ENCODE measurements at places on chromosomes 3 and 15. TPM values are rescaled to one million over a fixed set of nuclear protein-coding genes. Genes with fewer than 3 reads are reported as not detected.

DNA sequence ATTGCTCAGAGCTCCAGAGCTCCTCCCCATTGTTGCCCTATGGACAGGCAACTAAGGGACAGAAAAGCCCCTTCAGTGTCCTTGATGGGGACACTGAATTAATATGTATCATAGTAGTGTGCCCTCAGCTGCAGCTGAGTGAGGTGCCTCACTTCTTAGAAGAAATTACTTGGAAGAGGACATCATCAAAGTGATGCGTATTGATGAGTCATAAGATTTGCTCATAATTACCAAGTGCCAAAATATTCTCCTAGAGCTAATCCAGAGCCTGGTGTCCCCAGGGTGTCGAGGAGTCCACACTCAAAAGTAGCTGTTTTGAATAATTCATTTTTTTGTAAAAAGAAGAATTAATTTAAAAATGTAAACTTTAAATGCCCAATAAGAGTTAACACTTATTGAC, 200.7 kb upstream of the SEMA6D start:
- no peak for DNase-seq

The FSIP1 gene
- total RNA-seq, result 2.4 TPM

The SLC51B gene
- 2.9 TPM for total RNA-seq

DNA sequence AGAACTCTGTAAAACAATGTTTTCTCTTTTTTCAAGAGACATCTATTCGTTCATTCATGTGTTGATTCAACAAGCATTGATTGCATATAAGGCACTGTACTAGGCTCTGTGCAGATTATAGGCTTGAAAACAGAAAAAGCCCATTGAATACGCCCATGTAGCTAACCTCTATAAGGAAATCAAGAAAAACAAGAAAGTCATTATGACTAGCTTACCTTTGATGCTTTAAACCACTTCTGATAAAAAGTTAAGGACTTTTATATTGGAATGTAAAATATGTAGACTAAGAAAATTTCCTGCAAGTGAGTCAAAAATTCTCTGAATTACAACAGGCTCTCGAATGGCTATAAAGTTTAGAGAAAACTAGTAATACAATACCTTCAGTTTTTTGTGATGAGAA, 92.5 kb downstream of the BDH1 start:
- no peak for DNase-seq

DNA sequence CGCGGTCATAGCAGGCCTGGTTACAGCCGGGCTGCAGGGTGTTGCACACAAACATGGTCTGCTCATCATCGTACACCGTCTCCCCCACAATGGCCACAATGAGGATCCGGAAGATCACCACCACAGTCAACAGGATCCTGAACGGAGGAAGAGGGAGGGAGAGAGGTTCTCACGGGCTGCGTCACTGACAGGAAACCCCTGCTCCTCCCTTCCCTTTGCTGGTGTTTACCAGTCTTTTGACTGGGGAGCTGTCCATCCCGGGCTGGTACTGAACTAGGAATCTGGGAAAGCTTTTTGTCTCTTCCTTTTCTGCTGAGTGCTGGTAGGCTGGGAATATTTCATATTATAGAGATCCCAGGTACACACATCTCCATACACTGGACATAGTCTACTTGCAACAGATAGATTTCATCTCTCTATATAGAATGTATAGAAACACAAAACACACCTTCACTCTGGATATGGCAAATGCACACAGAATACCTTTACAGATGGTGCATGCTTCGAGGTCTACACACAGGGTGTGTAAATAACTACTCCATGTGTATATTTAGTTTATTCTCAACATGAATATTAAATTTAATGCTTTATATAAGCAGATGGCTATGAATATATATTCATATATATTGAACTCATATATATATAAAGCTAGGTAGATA, 1.4 kb downstream of the GJD2 start:
- no peak for DNase-seq

Data from kidney (tissue), 22 donors.